ENCODE measurements at places on chromosomes 3 and 15.

GRCh38 chr3:52539010-52539653, 2.7 kb downstream of the UQCC5 start:
- no peak for DNase-seq

- no peak for DNase-seq
Measured at GRCh38 chr3:31157893-31158620, 263.6 kb upstream of the GADL1 start.

DNA sequence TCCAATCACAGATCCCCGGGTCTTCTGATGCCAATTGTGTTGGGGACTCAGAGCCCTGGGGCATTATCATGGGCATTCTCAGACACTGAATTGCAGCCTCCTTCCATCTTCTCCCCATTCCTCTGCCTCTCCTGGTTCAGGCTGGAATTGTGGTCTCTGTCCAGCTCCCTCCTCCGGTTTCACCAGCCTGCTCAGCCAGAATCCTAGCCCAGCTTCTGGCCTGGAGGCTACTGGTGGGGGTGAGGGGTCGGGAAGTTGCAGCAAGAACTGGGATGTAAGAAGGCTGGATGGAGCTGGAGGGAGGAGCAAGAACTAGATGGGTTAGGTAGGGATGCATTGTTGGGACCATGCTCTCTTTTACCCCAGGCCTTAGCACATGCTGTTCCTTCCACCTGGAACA, 53.5 kb downstream of the TLE3 start:
- no peak for DNase-seq

- DNase-seq: no peak
Measured at GRCh38 chr3:33612607-33613006, 105.4 kb downstream of the CLASP2 start.

GRCh38 chr3:62335196-62335595, 38.2 kb downstream of the FEZF2 start:
- DNase-seq: no peak

- DNase-seq: no peak
Measured at GRCh38 chr3:52225452-52226228, at the start of gene TLR9. Gene TLR9 (minus strand): TSS chr3:52225645. CDS start chr3:52225529, 116 bp downstream.

All from stimulated activated CD4-positive, alpha-beta T cell treated with anti-CD3 and anti-CD28 coated beads, Interleukin-2, amount 100 ng/mL, for 24 hours (primary cell).